Right renal cortex interstitium (tissue), 3 donors: ENCODE measurements at places on chromosomes 1 and 21.

- DNase-seq = no peak
Measured at GRCh38 chr1:154571964-154572288, 4.3 kb downstream of the CHRNB2 start.

- DNase-seq = no peak
Measured at GRCh38 chr1:20343149-20343937, 52.7 kb downstream of the VWA5B1 start.

- DNase-seq = no peak
Measured at GRCh38 chr1:50666849-50667248, 243.6 kb upstream of the DMRTA2 start.

- no peak for DNase-seq
Measured at GRCh38 chr1:181485287-181486097, 2.2 kb downstream of the CACNA1E start.

DNA sequence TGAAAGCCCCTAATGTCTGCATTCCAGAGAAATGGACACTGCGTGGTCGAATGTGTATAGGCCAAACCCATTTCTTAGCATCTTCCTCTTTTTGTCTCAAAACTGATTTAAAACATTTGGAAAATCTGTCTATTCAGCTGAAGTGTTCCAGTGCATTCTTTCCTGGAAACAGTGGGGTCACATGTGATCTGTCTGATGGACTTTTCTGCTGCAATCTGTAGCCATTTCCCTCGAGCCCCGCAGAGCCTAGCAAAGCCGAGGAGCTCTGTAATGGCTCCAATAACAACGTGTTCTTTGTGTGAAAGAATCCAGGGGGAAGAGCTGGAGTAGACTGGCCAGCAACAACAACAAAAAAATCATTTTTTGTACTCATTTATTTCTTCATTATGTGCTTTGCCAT lies 329.3 kb downstream of the BARHL2 start:
- no peak for DNase-seq

DNA sequence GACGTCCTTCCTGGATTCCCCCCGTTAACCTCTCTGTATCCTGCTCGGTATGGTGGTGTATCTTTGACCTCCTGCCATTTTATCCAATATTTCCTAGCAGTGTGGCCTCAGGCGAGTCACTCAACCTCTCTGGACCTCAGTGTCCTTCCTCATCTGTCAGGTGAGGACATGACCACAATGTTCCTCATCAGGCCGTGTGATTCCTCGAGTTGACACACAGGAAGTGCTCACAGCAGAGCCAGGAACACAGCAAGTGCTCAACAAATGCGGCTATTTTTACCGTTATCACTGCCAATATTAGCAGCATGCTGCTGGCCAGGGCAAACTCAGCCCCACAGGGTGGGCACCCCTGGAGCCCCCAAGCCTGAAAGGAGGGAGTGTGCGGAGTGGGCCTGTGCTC lies 450.2 kb downstream of the KIF26B start:
- DNase-seq = no peak

DNA sequence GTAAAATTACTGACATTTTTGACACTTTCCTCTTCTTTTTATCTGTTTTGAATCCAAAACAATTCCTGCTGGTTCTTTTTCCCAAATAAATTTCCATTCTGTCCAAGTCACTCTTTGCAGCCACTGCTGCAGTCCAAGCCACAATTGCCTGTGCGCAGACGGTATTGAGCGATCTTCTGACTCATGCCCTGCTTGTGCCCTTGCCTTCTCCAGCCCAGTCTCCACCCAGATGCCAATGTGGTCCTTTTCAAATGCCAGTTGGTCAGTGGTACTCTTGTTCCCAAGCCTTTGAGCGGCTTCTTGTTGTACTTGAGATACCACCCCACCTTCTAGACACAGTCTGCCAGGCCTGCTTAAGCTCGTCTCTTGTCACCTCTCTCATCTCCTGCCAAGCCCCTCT lies 78.9 kb downstream of the CAMTA1 start:
- DNase-seq = no peak

GRCh38 chr1:41513383-41513735 lies 28.9 kb upstream of the EDN2 start:
- DNase-seq = no peak

GRCh38 chr1:167509587-167509986 lies 8.7 kb downstream of the CD247 start:
- no peak for DNase-seq

GRCh38 chr1:41918450-41919043 lies at the start of gene HIVEP3:
Gene HIVEP3 (minus strand): TSS chr1:41918922.
- DNase-seq = no peak

DNA sequence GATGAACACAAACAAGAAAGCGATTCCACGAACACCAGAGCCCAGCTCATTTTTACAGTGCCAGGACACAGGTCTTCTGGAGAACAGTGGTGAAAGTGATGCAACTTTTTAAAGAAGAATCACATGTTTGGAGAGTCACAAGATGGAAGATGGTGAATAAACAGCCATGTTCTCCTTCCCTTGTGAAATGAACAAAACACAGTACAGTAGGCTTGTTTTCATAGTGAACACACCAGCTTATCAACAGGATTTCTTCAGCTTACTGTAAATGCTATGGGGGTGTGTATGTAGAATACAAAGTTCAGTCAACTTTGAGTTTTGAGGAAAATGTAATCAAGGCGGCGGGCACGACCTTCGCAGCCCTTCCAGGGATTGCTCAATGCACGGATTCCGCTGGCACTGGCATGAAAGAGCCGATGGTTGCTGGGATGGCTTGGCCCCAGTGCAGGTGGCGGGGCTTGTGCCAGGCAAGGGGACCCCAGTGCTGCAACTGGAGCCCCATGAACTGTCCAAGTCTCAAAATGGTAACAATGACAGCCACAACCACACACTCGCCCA lies 9.7 kb downstream of the TMPRSS3 start:
- no peak for DNase-seq

GRCh38 chr1:39525366-39526165 lies 34.1 kb downstream of the BMP8A start:
- DNase-seq = no peak

DNA sequence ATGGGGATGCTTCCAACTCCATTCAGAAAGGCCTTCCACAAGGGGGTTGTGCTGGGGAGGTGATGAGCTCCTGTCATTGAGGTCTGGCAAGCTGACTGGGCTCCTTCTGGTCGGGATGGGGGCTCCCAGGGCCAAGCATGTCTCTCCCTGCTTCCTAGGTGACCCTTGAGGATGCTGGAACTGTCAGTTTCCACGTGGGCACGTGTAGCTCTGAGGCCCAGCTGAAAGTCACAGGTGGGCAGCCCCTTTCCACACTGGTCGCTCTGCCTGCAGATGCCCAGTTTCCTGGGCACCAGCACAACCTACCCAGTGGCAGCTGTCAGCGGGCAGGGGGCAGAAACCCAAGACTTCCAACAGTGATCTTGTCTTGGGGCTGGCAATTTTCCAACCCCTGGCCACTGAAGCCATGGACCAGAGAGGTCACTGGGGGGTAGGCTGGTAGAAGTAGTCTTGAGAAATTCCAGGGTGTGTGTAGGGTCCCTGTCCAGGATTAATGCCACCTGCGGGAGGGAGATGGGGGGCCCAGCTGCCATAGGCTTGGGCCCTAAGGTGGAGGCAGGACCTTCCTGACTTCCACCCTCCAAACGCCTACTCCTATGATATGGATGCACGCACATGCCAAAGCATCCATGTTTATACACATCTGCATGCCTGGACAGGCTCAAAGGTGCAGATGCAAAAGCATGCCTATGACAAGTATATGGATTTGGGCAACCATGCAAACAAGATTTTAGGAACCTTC lies 97.1 kb downstream of the TRIM11 start:
- DNase-seq = no peak

- no peak for DNase-seq
Measured at GRCh38 chr1:187630653-187631380, 802.1 kb downstream of the PLA2G4A start.

- no peak for DNase-seq
Measured at GRCh38 chr1:28147264-28148094, 29.0 kb downstream of the PTAFR start.

DNA sequence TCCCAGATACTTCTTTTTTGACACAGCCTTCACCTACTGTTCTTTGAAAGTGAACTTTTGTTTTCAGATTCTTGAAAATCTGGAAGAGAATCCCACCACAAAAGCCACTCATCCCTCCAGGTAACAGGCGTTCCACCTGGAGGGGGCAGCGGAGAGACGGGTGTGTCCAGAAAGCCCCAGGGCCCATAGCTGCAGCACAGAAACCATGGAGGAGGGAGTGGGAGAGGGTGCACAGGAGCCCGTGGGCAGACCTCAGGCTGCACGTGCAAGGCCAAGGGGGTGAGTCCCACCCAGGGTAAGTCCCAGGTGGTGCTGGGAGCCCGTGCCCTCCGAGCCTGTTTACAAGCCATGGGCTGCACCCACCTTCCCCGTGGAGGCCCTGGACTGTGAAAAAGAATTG lies 86.5 kb downstream of the PSMG1 start:
- DNase-seq = no peak

- DNase-seq = no peak
Measured at GRCh38 chr1:15332952-15333715, 76.6 kb upstream of the EFHD2 start.

- DNase-seq = no peak
Measured at GRCh38 chr1:238196516-238196915, 305.8 kb upstream of the ZP4 start.

GRCh38 chr1:224304767-224305166 lies 25.2 kb downstream of the NVL start:
- no peak for DNase-seq

DNA sequence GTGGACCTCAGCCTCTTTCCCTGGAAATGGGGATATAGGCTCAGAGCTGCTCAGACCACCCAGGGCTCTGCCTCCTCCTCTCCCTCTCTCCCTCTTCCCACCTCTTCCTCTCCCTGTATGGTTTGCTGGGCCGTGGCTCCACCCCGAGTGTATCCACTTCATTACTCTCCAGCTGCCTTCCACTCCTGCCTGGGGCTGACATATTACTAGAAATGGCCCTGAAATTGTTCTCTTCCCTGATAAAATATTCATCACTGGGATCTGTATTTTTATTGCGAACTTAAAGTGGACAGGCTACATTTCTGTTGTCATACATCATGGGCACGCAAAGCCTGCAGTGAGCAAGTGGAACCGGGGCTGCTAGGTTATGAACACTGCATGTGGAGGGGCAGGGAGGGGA lies 225.0 kb downstream of the HHAT start:
- DNase-seq = no peak

DNA sequence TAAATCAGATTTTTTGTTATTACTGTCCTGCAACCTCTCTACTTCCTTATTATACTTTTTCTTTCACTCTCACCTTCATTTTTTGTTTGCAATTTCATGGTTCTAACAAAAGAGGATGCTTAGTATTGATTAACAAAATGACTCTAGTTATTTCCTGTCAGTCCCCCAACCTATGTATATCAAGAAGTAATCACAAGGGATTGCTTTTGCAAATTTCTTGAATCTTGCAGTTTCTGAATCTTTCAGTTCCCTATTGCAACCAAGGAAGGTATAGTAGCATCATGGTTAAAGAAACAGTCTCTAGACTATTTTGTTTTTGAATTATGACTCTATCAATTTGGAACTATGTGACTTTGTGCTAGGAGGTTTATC lies 446.9 kb downstream of the NEGR1 start:
- DNase-seq = no peak

DNA sequence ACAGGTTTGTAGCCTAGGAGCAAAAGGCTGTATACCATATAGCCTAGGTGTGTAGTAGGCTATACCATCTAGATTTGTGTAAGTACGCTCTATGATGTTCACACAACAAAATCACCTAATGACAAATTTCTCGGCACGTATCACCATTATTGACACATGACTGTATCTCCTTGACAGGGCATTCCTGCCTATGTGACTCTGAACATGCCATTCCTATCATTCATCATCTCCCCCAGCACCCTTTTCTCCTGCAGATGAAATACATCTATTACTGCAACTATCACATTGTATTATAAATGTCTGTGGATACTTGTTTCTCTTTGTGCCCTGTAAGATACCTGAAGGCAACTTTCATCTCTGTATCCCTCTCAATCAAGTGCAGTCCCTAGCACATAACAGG lies 29.9 kb downstream of the TP53BP2 start:
- no peak for DNase-seq
